ENCODE measurements at places on chromosomes 12 and 14. TPM values are rescaled to one million over a fixed set of nuclear protein-coding genes. Genes with fewer than 3 reads are reported as not detected.

GRCh38 chr12:56957229-56958052 lies at the start of gene RDH16:
RDH16 (minus strand) TSS chr12:56957608; CDS start chr12:56957462, 146 bp downstream.
- DNase-seq = no peak
- peaks cover 50% of the 10 kb centered on the region for H3K27me3 ChIP-seq

DNA sequence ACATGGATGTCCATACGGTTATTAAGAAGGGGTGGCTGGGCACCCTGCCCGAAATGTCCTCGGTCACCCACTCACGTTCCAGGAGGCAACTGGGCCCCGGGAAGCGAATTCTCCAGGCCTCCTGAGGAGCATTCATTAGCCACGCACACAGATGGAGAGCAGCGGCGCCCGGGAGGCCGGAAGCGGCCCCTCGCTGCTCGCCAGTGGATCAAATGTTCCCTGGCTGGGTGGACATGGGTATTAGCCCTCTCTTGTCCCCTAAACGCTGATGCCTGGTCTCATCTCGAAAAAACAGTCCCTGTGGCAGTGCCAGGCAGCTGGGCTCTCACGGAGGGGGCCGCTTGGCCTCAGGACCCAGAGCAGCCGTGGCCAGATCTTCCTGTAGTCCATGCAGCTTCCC lies 59.0 kb upstream of the DLK1 start:
- peaks cover 12% of the 10 kb centered on the region for H3K4me1 ChIP-seq
- H3K27ac ChIP-seq = no peak overlapping the region
- H3K36me3 ChIP-seq = no peaks in the 10 kb centered on the region

DNA sequence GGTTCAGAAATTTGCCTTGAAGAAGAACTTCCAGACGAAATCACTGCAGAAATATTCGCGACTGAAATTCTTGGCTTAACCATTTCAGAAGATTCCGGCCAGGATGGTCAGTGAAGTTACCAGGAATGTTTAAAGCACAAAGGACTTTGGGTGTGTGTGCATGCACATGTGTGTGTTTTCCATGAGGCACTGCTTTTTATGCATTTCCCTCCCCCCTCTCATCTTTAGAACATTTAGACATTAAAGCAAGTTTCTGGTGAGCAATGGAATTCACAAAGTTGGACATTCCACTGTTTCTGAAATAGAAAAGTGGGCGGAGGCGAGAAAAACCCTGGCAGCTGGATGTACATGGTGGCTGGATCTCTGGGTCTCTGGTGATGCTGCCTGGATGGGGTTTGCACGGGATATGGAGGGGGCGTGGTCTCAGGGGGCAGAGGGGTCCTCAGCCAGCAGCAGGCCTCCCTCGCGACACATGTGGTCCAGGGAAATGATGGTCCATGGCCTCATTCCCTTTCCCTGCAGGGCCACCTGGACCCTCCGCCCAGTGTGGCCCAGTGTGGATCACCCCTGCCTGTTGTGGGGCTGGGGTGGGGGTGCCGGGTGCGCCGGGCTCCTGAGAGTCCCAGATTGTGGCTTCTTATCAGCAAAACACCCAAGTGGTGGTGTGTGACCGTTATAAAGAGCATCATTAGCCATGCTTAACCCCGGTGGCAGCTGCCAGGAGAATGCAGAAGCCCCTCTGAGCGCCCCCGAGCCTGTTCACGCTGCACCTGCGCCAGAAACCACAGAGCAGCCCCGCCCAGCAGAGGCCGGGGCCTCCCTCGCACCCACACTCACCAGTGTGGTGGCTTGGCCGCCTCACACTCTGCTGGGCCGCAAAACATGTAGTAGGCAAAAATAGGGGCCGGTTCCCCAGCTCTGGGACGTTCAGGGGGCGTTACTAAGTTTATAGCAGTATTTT lies 17.8 kb upstream of the BCL7A start:
- H3K36me3 ChIP-seq = no peaks in the 10 kb centered on the region
- no peaks in the 10 kb centered on the region for H3K27me3 ChIP-seq
- no peak overlapping the region for H3K27ac ChIP-seq
- no peak overlapping the region for H3K4me3 ChIP-seq
- H3K4me1 ChIP-seq = peaks cover 6% of the 10 kb centered on the region

Gene MMP17
- 67.1 TPM for total RNA-seq

All from WTC11 (cell line).